A549 (cell line): ENCODE measurements at places on chromosomes 4 and X. TPM values are rescaled to one million over a fixed set of nuclear protein-coding genes. Genes with fewer than 3 reads are reported as not detected.

AKAP4 gene
- polyA plus RNA-seq = not detected in 3 replicates

SSX2B gene
- not detected in 3 replicates for polyA plus RNA-seq

NDP gene
- not detected in 3 replicates for polyA plus RNA-seq

TEX13C gene
- not detected in 3 replicates for polyA plus RNA-seq

CSN1S1 gene
- polyA plus RNA-seq = not detected in 3 replicates

PRR27 gene
- polyA plus RNA-seq = not detected in 3 replicates

CABS1 gene
- polyA plus RNA-seq = not detected in 3 replicates

RNF128 gene
- polyA plus RNA-seq = 0.11 to 0.28 TPM (median 0.14 TPM) in 3 replicates
